ENCODE measurements at places on chromosomes 13 and 19. TPM values are rescaled to one million over a fixed set of nuclear protein-coding genes. Genes with fewer than 3 reads are reported as not detected.
A peak's percentile ranks its signal among the peaks of the same experiment; 100 is the strongest.

DNA sequence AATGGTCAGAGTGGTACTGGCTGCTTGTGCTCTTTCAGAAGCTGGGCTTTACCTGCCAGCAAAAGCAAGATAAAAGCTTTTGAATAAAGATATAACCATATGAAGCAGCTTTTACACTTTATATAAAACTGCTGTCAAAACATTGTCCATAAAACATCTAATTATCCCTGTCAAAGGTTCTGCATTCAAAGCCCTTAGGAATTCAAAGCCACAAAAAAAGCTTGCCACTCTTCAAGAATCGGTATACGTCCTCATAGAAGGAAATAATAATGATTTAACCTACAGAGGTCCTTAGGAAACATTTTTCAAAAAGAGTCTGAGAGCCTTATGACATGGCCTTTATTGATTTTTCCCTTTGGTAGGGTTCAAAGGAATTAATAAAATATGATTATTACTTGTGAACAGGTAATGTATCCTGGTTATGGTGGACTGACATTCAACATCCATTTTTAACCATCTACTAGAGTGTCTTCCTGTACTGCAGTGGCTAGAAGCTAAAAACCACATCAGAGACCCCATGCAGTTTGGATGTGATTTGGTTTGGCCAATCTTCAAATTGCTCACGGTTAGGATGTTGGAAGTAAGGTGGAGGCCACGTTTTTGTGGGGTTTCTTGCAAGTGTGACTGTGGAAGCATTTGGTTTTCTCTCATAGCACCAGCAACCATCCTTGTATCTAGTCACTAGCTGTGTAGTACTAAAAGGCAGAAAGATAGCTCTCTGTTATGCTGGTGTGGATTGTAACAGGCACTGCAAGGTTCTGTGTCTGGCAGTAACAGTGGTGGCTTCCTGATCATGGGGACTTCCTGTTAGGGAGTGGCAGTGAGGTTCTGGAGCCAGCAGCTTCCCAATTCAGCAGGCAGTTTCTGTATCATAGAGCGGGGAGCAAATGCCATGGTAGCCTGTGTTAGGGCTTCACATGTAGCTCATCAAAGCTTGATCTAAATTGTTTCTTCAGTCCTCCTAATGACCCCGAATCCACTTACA lies 441.5 kb downstream of the DIAPH3 start:
- no peak for DNase-seq

ZNF730 gene
- 0.56 TPM for total RNA-seq

DNA sequence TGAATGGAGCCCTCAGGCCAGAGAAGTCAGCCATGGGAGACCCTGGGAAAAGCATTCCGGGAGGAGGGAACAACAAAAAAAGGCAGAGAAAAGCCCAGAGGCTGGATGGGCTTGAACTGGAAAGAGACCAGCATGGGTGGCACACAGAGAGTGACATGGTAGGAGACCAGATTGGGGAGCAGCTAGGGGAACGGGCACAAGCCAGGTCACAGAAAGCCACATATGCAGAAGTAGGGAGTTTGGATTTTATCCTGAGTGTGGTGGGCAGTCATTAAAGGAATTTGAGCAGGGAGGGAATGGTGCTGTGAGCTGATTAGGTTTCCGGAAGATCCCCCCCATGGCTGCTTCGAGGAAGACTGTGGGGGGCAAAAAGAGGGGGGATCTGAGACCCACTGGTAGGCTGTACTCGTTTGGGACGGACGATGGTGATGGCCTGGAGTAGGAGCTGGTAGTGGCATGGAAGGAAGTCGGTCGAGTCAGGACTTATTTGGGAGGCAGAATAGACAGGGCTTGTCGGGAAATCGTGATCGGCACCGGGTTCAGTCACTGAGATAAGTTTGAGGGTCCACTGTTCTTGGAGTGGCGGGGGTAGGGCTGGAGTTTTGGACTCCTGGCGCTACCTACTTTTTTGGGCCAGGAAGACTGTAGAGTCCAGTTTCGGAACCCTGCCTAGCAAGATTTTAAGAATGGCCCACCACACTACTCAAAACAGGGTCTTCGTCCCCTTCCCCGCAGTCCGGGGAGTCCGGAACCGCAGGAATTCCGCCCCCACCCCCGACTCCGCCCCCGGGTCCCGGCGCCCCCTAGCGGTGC lies 949 bp downstream of the SERTAD1 start:
- DNase-seq, result no peak

GRCh38 chr13:107450931-107451330 lies 764.4 kb downstream of the LIG4 start:
- DNase-seq, result peak; percentile 9

DNA sequence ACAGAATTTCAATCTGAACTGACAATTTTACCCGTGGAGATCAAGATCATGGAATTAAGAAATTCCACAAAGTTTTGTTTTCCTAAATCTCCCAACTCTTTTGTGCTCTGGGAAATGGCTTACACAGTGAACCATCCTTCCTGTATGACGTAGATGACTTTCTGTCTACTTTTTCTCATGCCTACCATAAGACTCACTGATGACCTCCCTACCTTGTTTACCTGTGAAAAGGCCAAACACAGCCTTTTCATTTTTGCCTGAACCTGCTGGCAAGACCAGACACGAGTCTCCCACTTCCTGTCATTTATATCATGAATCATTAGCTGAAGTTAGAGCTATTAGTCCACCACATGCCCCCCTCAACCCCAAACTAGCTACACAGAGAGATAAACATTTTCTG lies 4.6 kb upstream of the KBTBD6 start:
- DNase-seq, result no peak

DNA sequence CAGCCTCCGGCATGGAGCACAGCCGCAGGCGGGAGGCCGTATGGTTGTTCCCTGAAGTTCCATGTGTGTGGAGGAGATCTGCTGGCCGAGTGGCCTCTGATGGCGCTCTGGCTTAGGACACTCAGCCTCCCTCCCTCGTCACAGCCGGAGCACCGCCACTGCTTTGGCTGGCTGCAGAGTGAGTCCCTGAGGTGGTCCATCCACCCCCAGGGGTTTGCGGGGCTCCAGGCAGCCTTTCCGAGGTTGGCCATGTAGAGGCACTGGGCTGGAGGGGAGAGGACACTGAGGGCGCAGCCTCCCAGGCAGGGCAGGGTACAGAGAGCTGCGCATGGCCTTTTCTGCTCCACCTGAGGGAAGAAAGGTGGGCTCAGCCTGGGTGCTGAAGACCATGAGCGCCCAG lies 19.8 kb upstream of the NPAS1 start:
- no peak for DNase-seq

- DNase-seq, result no peak
Measured at GRCh38 chr13:112842343-112842856, 126.6 kb upstream of the MCF2L start.

DNA sequence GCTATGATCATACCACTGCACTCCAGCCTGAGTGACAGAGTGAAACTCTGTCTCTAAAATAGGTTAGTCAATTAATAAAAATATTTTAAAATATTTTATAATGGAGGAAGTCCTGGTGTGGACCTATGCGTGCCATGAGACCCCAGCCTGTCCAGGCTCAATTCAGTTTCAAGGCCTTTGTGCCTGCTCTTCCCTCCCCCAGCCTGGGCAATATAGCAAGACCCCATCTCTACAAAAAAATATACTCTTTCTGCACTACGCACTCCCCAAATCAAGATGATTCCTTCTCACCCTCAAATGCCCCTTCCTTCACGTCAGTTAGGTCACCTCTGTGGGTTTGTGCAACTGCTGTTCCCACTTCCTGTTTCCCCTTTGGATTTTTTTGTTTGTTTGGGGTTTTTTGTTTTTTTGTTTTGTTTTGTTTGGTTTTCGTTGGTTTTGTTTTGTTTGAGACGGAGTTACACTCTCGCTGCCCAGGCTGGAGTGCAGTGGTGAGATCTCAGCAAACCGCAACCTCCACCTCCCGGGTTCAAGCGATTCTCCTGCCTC lies 1.4 kb upstream of the HSH2D start:
- DNase-seq, result no peak

TMIGD2 gene
- not detected for total RNA-seq

- no peak for DNase-seq
Measured at GRCh38 chr19:17378271-17378670, 1.1 kb upstream of the PLVAP start.

CYP2A6 gene
- total RNA-seq, result not detected

- DNase-seq, result no peak
Measured at GRCh38 chr13:39586958-39587605, 15.9 kb downstream of the LHFPL6 start.

GRCh38 chr19:35008891-35009341 lies 8.8 kb downstream of the GRAMD1A start:
- DNase-seq, result no peak

DNA sequence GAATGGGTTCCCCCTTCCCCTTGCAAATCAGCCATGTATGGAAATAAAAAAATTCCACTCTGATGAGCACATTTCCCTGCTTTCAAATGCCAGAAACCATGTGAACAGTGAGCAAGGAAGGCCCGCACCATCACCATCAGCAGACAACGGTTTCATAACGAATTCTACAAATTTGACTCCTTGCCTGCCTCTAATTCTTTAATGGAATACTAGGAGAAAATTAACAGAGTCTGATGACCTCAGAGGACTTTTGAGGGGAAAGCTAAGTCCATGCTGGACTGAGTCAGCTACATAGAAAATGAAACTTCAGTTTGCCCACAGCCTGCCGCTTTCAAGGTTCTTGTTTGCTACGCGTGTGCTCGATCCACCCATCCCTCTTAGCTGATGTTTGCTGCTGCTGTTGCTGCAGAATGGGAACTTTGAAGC lies 46.7 kb upstream of the KL start:
- DNase-seq, result no peak

GRCh38 chr13:75704194-75704926 lies 68.2 kb downstream of the LMO7 start:
- no peak for DNase-seq

- no peak for DNase-seq
Measured at GRCh38 chr13:22487932-22488331, 692.8 kb upstream of the SGCG start.

DNA sequence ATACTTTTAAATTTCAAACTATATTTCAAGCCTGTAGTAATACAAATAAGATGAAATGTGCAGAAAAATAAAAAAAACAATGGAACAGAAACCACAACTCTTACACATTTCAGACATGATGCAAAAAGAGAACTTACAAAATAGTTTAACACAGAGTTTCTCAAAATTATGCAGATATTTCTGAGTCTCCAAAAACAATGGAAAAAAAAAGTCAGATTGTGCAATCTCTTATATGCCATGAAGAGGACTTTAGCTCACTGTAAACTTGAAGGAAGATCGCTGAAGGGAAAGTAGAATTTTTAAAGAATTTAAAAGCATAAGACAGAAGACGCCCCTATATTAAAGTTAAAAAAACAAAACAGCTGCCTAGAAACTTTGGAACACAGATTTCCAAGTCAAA lies 20.4 kb downstream of the ZNF708 start:
- no peak for DNase-seq

- no peak for DNase-seq
Measured at GRCh38 chr13:33284031-33284430, 1.5 kb downstream of the STARD13 start.

GRCh38 chr13:74726206-74726605 lies 592.0 kb upstream of the KLF12 start:
- DNase-seq, result no peak

VSTM2B gene
- not detected for total RNA-seq
